ENCODE measurements at places on chromosomes 1 and 21.

- H3K36me3 ChIP-seq, result peaks cover 43% of the 10 kb centered on the region
- no peak overlapping the region for H3K4me3 ChIP-seq
- no peak for DNase-seq
- H3K4me1 ChIP-seq, result peaks cover 8% of the 10 kb centered on the region
- H3K27ac ChIP-seq, result no peak overlapping the region
- H3K27me3 ChIP-seq, result no peaks in the 10 kb centered on the region
These were observed 156.3 kb downstream of the CLIC6 start for GRCh38 chr21:34825101-34825500.

- H3K36me3 ChIP-seq, result peaks cover 9% of the 10 kb centered on the region
- H3K27me3 ChIP-seq, result peaks cover 44% of the 10 kb centered on the region
- peaks cover 14% of the 10 kb centered on the region for H3K4me1 ChIP-seq
These were observed 12.0 kb downstream of the UBE2Q1 start for GRCh38 chr1:154546264-154547063.

DNA sequence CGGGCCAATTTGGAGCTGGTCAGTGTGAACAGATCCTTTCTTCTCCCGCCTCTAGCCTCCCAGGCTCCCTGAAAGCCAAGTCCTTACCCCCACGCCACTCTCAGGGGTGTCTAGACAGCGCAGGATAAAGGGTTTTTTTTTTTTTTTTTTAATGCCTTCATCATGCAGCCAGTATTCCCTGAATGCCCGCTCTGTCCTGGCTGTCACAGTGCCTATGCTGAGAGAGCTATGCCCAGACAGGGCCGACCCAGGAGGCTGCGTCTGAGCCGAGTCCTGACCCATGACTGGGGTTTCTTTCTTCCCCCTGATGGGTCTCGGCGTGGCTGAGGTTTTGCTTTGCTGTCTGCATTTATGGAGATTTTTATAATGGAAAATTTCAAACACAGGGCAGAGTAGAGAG lies 18.3 kb downstream of the SPSB1 start:
- no peaks in the 10 kb centered on the region for H3K4me1 ChIP-seq
- no peak overlapping the region for H3K27ac ChIP-seq
- no peak for DNase-seq
- no peaks in the 10 kb centered on the region for H3K27me3 ChIP-seq

- no peaks in the 10 kb centered on the region for H3K27me3 ChIP-seq
- no peak for DNase-seq
- no peak overlapping the region for H3K4me3 ChIP-seq
- no peaks in the 10 kb centered on the region for H3K4me1 ChIP-seq
These were observed 92.8 kb downstream of the ZFYVE9 start for GRCh38 chr1:52234708-52235107.

GRCh38 chr21:45022736-45023135 lies 51.6 kb upstream of the ADARB1 start:
- no peaks in the 10 kb centered on the region for H3K4me1 ChIP-seq
- H3K27ac ChIP-seq, result no peak overlapping the region
- DNase-seq, result no peak
- peaks cover 63% of the 10 kb centered on the region for H3K27me3 ChIP-seq
- no peak overlapping the region for H3K4me3 ChIP-seq

- no peak overlapping the region for H3K27ac ChIP-seq
- no peak overlapping the region for H3K4me3 ChIP-seq
- H3K27me3 ChIP-seq, result no peaks in the 10 kb centered on the region
- H3K36me3 ChIP-seq, result peaks cover 5% of the 10 kb centered on the region
- DNase-seq, result no peak
These were observed 36.0 kb upstream of the ANGPTL3 start for GRCh38 chr1:62561306-62561705.

DNA sequence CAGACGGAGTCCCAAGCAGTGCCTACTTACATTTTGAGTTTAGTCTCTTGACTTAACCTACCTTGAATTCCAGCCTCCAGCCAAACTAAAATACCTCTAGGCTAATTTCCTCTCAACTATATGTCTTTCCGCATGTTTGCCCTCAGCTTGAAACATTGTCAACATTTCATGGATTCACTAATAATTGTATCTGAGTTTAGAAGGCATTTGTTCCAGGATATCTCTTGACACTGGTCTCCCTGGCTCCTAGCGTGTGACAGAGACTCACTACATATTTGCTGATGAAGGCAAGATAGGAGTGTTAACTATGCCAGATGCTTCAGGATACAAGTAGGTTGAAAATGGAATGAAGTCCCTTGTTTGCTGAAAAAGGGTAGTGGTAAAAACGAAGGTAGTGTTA lies 136.1 kb downstream of the GREM2 start:
- no peak for DNase-seq
- H3K36me3 ChIP-seq, result no peaks in the 10 kb centered on the region
- H3K27me3 ChIP-seq, result no peaks in the 10 kb centered on the region
- peaks cover 8% of the 10 kb centered on the region for H3K4me1 ChIP-seq
- no peak overlapping the region for H3K4me3 ChIP-seq

GRCh38 chr1:62024690-62025089 lies 170.0 kb upstream of the L1TD1 start:
- no peaks in the 10 kb centered on the region for H3K36me3 ChIP-seq
- H3K27me3 ChIP-seq, result no peaks in the 10 kb centered on the region
- no peak overlapping the region for H3K27ac ChIP-seq
- no peak for DNase-seq

DNA sequence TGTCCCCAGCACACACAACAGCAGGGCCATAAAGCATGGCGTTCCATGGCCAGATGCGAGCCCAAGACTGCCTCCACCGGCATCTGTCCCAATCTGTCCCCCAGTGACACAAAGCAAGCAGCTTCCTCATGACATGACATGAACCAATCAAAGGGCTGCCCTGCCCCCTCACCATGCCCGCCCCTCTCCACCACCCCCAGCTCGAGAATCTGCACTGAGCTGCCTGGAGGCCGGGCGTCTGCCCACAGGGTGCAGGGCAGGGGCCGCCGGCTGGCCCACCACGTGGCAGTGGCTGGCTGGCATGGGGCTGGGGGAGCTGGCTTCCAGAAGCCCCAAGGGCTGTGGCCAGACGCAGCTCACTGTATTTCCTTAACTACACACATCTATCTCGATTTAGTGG lies 27.8 kb downstream of the WNT9A start:
- H3K27ac ChIP-seq, result no peak overlapping the region
- no peaks in the 10 kb centered on the region for H3K36me3 ChIP-seq
- H3K4me3 ChIP-seq, result no peak overlapping the region

DNA sequence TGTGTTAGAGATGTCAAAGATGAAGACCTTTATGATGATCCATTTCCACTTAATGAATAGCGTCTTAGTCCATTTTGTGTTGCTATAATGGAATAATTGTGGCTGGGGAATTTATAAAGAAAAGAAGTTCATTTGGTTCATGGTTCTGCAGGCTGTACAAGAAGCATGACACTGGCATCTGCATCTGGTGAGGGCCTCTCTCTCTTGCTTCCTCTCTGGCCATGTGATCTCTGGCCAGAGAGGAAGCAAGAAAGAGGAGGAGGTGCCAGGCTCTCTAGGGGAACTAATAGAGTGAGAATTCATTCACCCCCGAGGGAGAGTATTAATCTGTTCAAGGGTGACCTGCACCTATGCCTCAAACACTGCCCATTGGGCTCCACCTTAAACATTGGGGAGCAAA lies 242.8 kb downstream of the DISC1 start:
- DNase-seq, result no peak
- no peaks in the 10 kb centered on the region for H3K27me3 ChIP-seq
- H3K4me1 ChIP-seq, result peaks cover 10% of the 10 kb centered on the region

- no peak overlapping the region for H3K4me3 ChIP-seq
- no peaks in the 10 kb centered on the region for H3K27me3 ChIP-seq
These were observed 354.3 kb downstream of the SRGAP2C start for GRCh38 chr1:121538943-121539575.

- H3K27me3 ChIP-seq, result peaks cover 29% of the 10 kb centered on the region
- H3K4me3 ChIP-seq, result no peak overlapping the region
- H3K36me3 ChIP-seq, result no peaks in the 10 kb centered on the region
These were observed 6.6 kb upstream of the NUCKS1 start for GRCh38 chr1:205756552-205756951.

- DNase-seq, result no peak
- H3K27ac ChIP-seq, result no peak overlapping the region
- no peaks in the 10 kb centered on the region for H3K4me1 ChIP-seq
- no peaks in the 10 kb centered on the region for H3K36me3 ChIP-seq
- no peak overlapping the region for H3K4me3 ChIP-seq
These were observed 17.8 kb downstream of the PAPPA2 start for GRCh38 chr1:176480750-176481149.

DNA sequence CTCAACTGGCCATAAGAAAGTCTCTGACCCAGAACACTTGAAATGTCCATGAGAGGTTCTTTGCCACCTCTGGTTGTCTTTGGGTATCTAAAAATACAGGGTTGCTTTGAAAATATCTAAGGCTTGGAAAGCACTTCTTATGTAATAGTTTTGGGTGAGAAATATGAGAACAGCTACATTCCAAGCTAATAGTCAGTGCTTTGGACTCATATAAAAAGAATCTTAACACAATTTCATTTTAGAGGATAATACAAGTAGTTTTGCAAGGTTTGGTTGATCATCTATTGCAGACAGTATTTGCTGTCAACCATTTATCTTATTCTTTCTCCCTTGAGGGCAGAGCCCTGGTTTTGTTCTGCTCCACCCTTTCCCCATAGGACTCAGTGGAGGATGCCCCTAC lies 207.5 kb downstream of the KCNK2 start:
- H3K4me1 ChIP-seq, result no peaks in the 10 kb centered on the region
- no peak overlapping the region for H3K27ac ChIP-seq
- H3K36me3 ChIP-seq, result no peaks in the 10 kb centered on the region
- no peaks in the 10 kb centered on the region for H3K27me3 ChIP-seq

- no peak overlapping the region for H3K27ac ChIP-seq
- peaks cover 12% of the 10 kb centered on the region for H3K4me1 ChIP-seq
- H3K4me3 ChIP-seq, result no peak overlapping the region
- no peaks in the 10 kb centered on the region for H3K27me3 ChIP-seq
- peaks cover 3% of the 10 kb centered on the region for H3K36me3 ChIP-seq
These were observed 23.7 kb upstream of the SRRM1 start for GRCh38 chr1:24619376-24619775.

DNA sequence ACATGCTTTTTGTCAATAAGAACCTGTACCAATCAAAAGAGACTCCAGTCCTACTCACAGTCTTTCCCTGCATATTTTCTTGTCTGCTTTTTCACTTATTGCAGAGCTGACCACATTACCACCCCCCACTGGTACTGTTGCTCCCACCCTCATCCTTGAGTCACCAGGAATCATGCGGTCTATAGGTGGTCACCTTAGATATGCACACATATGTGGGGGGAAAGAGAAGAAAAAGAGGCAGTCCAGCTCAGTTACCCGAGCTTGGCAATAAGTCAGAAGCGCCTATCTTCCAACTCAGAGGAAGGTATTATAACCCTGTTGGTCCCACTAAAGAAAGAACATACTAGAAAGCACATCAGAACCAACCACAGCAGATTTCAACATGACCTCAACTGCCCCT lies 119.2 kb downstream of the SMYD2 start:
- peaks cover 51% of the 10 kb centered on the region for H3K36me3 ChIP-seq
- H3K4me1 ChIP-seq, result peaks cover 21% of the 10 kb centered on the region
- no peaks in the 10 kb centered on the region for H3K27me3 ChIP-seq
- H3K4me3 ChIP-seq, result no peak overlapping the region
- DNase-seq, result no peak

GRCh38 chr21:33238565-33239255 lies 9.0 kb downstream of the IFNAR2 start:
- H3K4me3 ChIP-seq, result no peak overlapping the region
- H3K27ac ChIP-seq, result no peak overlapping the region
- H3K27me3 ChIP-seq, result no peaks in the 10 kb centered on the region
- peaks cover 9% of the 10 kb centered on the region for H3K36me3 ChIP-seq
- no peak for DNase-seq
- peaks cover 7% of the 10 kb centered on the region for H3K4me1 ChIP-seq

- no peaks in the 10 kb centered on the region for H3K27me3 ChIP-seq
- H3K27ac ChIP-seq, result no peak overlapping the region
These were observed 4.1 kb upstream of the TAGLN2 start for GRCh38 chr1:159929155-159930051.

GRCh38 chr1:186271032-186271431 lies 104.0 kb downstream of the TPR start:
- no peaks in the 10 kb centered on the region for H3K27me3 ChIP-seq
- H3K36me3 ChIP-seq, result no peaks in the 10 kb centered on the region
- no peak for DNase-seq
- no peak overlapping the region for H3K4me3 ChIP-seq
- no peaks in the 10 kb centered on the region for H3K4me1 ChIP-seq

DNA sequence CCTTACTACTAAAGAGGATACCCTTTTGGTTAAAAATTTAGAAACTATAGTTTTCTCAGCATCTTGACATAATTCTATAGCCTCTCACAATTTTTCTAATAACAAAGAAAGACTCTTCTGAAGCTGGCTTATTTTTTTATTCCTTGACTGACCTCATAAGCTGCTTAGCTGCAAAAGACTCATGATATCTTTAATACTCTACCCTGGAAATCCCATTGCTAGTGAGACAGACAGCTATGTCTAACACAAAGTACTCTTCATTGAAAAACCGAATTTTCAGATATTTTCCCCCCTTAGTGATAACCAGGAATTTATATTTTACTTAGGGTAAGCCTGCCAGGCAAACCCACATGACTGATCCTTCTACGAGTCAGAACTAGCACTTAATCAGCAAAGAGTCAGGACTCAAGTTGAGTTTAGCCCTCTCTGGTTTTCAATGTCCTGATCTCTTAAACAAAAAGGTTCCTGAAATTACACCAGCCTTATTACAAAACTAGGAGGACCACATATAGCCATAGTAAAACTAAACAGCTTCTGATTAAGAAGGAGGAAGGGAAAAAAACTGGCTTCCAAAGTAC lies 56.9 kb downstream of the ENAH start:
- H3K27ac ChIP-seq, result no peak overlapping the region
- no peak overlapping the region for H3K4me3 ChIP-seq
- no peak for DNase-seq
- peaks cover 18% of the 10 kb centered on the region for H3K4me1 ChIP-seq

DNA sequence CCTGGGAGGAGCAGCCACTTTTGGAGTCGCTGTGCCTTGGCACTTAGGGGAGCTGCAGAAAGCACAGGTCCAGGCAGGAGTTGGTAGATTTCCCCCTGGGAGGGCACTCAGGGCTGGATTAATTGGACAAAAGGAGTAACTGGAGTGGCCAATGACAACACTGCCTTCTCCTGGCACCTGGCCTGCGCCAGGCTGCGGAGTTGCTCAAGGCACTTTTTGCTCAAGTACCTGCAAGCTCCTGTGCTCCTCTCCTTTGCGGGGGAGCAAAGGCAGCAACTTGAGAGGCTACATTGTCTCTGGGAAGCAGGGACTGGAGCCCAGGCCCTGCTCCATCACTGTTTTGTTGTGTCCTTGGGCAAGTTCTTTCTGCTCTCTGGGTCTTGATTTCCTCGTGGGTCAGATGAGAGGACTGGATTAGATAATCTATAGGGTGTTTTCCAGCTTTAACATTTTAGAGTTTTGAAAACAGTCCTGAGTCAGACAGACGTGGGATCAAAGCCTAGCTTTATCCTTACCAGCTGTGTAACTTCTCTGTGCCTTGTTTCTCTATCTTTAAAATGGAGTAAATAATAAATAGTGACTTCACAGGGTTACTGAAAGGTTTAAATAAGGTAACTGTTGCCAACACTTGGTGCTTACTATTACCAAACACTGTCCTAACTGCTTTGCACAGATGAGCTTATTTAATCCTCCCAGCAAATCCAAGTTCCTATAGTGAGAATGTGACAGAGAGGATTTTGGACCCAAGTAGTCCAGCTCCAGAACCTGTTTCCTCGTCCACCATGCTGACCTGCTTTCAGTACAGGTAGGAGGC lies 18.0 kb upstream of the GRHL3 start:
- H3K27me3 ChIP-seq, result peaks cover 25% of the 10 kb centered on the region
- no peak overlapping the region for H3K27ac ChIP-seq
- H3K4me3 ChIP-seq, result no peak overlapping the region
- no peaks in the 10 kb centered on the region for H3K4me1 ChIP-seq

GRCh38 chr21:17512253-17513213 lies at the start of gene CXADR:
TSS of gene CXADR (plus strand) at chr21:17513043. CDS start at chr21:17513130, 87 bp downstream.
- H3K4me3 ChIP-seq, result peak within 1 kb of the TSS; percentile 88
- H3K4me1 ChIP-seq, result peaks cover 19% of the 10 kb centered on the region
- peaks cover 36% of the 10 kb centered on the region for H3K36me3 ChIP-seq
- peak within 1 kb of the TSS; percentile 84 for H3K27ac ChIP-seq
- H3K27me3 ChIP-seq, result no peaks in the 10 kb centered on the region

Measured in Calu3 (cell line).